ENCODE measurements at places on chromosomes 12 and 14.

- peak; percentile 43 for DNase-seq
Observed at GRCh38 chr14:93112891-93113677, 2.6 kb downstream of the ITPK1 start.

- no peak for DNase-seq
Observed at GRCh38 chr12:122200541-122201175, 2.9 kb upstream of the B3GNT4 start.

DNA sequence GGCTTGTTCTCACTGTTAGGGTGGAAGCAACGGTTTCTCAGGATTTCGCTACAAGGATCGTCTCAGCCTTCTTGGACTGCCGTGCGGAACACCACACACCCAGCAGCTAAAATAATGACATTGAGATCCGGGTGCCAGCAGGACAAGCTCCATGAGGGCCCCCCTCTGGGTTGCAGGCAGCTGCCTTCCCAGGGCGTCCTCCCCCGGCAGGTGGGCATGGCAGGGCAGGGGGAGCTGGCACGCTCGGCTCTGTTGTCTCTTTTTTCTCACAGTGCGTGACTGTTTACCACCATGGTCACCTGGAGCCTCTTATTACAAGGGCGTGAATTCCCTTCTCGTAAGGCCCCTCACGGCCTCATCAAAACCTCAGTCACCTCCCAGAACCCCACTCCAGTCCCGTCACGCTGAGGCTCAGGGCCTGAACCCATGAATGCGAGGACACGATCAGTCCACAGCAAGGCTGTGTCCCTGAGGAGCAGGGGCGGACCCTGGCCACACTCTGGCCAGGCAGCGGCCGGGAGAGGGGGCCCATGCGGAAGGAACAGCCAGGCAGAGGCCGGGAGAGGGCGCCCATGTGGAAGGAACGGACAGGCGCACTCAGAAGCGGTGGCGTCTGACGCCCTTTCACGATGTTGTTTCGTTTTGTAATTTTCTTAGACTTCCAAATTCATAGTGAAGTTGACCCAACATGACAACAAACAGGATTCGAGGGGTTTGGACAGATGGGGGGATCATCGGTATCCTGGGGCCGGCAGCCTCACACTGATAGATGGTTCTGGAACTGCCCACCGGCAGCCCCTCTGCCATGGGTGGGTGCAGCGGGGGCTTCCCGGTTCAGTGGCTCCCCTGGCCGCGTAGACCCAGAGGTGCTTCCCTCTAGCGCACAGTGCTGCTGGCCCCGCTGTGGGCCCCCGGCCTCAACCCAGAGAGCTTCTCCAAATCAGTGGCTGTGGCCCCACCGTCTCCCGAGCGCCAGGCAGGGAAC lies 10.0 kb downstream of the LRCOL1 start:
- DNase-seq: peak; percentile 47

- no peak for DNase-seq
Observed at GRCh38 chr14:68943107-68943506, 36.0 kb downstream of the ACTN1 start.

- no peak for DNase-seq
Observed at GRCh38 chr14:89401761-89402160, 15.3 kb downstream of the FOXN3 start.

- DNase-seq: peak; percentile 56
Observed at GRCh38 chr14:64604881-64605280, 55.1 kb downstream of the PPP1R36 start.

DNA sequence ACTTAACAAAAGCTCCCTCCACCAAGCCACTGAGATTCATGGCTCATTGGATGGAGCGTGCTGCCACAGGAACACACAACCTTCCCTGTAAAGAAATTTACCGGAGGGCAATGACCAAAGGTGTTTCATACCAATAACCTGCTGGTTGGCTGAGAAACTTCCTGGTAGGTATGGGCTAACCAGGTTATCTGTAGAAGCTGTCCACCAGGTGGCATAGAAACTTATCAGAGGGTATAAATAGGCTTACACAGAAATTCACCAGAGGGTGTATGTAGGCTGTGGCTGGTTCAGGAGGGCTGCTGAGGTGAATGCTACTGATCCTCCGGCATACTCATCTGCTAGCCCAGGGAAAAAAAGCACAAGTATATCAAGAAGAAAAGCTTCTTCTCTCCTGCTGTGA lies 27.1 kb upstream of the MTERF2 start:
- no peak for DNase-seq

- no peak for DNase-seq
Observed at GRCh38 chr12:26295001-26295400, 99.6 kb downstream of the SSPN start.

DNA sequence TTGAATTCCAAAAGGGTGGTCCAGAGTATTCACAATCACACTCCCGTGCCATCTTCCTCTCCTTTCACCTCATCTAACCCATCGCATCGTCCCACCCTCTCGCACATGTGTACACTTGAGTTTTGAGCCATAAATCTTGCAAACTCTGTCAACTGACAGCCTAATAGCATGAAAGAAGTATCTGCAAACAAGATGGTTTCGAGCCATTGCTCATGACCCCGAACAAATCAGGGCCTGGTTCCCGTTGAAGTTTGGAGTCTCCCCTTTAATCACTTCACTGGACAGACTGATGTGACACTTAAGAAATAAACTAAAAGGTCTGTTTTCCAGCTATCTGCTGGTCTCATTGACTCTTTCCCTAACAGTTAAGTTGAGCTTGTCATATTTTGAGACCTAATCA lies 223.6 kb upstream of the SOX5 start:
- DNase-seq: no peak

DNA sequence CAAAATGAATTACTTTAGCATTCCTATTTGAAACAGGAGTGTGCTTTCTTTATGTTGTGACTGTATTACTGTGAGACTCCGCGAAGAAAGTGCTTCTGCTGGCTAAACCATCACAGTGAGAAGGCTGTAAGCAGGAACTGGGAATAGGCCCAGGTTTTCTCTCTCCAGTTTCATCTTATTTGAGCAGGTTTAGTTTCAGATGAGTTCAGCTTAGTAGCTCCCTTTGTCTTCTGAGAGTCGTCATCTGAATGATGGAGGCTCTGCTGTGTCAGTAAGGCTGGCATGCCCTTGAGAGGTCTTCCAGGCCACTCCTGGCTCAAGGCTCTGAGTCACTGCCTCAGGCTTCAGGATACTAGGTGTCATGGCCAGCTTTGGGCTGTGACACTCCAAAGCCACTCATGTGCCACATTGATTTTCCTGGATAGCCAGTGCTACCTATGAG lies 205.6 kb upstream of the RGS6 start:
- no peak for DNase-seq

DNA sequence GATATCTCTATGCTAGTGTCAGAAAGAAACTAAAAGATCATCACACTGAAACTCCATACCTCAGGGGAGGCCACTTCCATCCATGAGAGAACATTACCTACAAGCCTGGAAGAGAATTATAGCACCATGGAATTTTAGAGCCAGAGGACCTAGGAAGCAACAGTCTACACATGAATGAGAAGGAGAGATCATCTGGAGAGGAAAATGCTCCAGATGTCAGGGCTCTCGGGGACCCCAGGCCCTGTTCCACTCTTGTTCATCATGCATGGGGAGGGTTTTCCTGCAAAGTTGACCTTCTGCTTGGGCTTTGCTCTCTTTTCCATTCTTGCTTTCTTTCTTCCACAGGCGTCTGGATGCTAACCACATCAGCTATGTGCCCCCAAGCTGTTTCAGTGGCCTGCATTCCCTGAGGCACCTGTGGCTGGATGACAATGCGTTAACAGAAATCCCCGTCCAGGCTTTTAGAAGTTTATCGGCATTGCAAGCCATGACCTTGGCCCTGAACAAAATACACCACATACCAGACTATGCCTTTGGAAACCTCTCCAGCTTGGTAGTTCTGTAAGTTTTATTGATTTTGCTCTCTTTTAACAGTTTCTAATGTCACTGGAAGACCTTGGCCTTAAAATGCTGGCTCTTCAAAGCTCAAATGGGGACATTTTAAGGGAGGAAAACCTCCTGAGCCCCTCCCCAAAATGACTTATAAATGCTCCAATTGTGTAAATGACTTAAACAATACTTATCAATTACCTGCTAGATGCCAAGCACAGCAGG lies 110.7 kb downstream of the ZFC3H1 start:
- DNase-seq: no peak

DNA sequence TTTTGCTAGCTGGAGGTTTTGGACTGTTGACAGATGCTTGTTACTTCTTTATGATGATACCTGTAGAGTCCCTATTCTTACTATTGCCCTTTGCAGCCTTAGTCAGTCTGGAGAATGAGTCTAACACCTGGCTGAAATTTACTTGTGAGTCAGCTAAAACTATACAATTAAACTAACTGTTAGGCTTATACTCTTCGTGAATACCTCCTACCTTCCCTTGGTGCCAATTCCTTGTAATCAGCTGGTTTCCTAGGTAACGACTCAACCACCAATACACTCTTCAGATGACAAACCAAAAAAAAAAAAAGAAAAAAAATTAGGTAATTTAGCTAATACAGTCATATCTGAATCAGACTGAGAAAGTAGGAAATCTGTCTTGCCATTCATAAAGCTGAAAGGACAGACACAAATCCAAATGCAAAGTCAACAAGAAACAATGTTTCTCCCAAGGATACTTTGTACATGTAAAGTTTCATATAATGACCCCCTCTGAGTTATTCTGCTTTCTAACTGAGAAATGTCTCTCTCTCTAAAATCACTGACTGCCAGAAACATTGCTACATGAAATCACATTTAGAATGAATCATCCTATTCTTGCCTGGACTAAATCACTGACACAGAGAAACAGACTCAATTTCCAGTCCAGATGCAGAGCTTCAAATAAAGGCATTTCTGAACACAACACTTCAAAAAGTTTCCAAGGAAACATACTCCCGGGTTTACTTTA lies 56.5 kb upstream of the CDKL1 start:
- DNase-seq: no peak

DNA sequence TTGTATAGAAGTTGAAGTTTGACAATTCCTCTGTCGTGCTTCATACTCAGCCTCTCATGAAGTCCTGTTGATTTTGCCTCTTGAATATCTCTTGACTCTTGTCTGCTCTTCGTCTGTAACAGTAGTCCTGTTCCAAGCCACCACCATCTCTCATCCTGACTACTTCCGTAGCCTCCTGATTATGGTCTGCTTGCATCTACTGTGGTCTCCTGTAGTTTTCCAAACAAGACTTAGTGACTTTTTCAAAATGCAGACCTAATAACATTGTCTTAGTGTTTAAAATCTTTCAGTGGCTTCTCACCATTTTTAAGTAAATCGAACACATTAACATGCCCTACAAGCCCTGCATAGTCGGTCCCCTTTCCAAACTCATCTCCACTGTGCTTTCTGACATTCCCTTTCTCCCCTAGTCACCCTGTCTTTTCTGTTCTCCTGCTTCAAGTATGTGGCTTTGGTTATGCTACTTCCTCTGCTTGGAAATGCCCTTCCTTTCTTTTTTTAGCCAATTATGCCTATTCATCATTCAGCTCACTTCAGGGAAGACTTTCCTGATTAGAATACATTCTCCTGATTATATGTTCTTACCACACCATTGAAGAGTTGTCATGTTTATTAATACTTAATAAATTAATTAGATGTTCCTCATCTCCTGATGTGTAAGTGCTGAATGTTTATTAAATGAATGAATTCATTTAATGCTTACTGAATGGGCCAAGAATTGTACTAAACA lies 2.0 kb downstream of the SCYL2 start:
- no peak for DNase-seq

GRCh38 chr12:115320967-115321366 lies 637.0 kb upstream of the TBX3 start:
- no peak for DNase-seq

DNA sequence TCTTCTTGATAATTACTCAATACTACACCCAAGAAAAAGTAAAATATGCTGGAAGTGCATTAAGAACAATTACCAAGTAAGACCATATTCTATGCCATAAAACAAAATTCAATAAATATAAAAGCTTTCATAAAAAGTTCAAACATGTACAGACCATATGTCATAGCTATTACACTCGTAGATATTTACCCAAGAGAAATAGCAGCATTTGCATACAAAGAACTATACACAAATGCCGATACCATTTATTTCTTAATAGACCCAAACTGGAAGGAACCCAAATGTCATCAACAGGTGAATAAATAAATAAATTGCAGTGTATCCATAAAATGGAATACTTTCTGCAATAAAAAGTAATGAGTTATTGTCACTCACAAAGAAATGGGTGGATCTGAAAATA lies 78.3 kb upstream of the SLC16A7 start:
- peak; percentile 56 for DNase-seq

- DNase-seq: no peak
Observed at GRCh38 chr12:76250256-76250655, 98.0 kb downstream of the BBS10 start.

DNA sequence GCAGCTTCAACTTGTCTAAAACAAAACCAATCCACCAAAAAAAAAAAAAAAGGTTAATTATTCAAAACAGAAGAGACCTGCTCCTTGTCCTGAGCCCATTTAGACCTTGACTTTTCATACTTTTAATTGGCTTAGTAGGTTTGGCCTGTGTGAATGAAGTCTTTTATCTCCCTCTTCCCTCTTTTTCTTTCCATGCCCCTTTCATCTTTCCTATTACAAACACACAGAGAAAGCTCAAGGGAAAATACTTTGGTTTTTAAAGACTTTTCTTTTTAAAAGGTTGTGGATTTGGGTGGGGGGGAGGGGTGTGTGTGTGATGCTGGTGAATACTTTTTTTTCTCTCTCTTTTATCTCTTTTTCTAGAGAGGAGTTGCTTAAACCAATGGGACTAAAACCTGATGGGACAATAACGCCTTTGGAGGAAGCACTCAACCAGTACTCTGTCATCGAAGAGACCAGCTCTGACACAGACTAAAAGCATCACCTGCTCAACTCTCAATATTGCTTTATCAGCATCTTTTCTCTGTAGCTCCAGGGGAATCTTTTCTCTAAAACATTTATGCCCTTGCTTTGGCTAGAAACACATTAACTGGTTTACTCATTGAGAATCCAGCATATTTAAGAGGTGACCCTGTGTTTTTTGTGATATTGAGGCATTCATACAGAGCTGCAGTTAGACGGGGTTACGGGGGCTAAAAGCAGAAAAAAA lies 70.0 kb upstream of the TMEM263 start:
- DNase-seq: no peak

- DNase-seq: no peak
Observed at GRCh38 chr12:106145539-106146447, 7.0 kb upstream of the NUAK1 start.

DNA sequence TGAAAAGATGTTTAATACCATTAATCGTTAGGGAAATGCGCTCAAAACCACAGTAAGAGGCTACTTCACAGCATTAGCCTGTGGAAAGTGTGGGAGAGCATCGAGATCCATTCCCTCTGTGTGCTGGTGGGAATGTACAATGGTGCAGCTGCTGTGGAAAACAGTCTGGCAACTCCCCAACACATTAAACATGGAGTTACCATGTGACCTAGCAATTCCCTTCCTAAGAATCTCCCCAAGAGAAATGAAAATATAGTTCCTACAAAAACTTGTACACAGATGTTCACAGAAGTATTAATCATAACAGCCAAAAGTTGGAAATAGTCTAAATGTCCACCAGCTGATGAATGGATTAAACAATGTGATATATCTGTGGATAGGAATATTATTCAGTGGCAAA lies 23.8 kb downstream of the MLXIP start:
- no peak for DNase-seq

- no peak for DNase-seq
Observed at GRCh38 chr12:106157802-106158201, 19.0 kb upstream of the NUAK1 start.
